Lung (tissue), 17 donors: ENCODE measurements at places on chromosomes 4 and X. TPM values are rescaled to one million over a fixed set of nuclear protein-coding genes. Genes with fewer than 3 reads are reported as not detected.

- DNase-seq = no peak
- no peaks in the 10 kb centered on the region for H3K4me1 ChIP-seq
- H3K4me3 ChIP-seq = no peak overlapping the region
- no peak overlapping the region for H3K27ac ChIP-seq
These were observed 75.4 kb downstream of the MBNL3 start for GRCh38 chrX:132413459-132413858.

The ANAPC4 gene
- 15.4 TPM for polyA plus RNA-seq

DNA sequence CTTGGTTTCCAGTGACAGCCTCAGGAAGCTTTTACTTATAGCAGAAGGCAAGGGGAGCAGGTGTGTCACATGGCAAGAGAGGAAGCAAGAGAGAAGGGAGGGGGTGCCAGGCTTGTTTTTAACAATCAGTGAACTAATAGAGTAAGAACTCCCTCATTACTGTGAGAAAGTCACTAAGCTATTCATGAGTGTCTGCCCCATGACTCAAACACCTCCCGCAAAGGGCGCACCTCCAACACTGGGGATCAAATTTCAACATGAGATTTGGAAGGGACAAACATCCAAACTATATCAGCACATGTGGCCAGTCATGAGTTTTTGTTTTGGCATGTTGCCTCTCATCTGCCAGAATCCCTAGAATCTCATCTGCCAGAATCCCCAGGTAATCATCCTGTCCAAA, 183.5 kb upstream of the C1QTNF7 start:
- no peaks in the 10 kb centered on the region for H3K36me3 ChIP-seq
- H3K4me1 ChIP-seq = no peaks in the 10 kb centered on the region
- H3K4me3 ChIP-seq = no peak overlapping the region

- no peak overlapping the region for H3K27ac ChIP-seq
- DNase-seq = peak; percentile 87
- peaks cover 13% of the 10 kb centered on the region for H3K36me3 ChIP-seq
These were observed 72.0 kb downstream of the FAT1 start for GRCh38 chr4:186651624-186652023.

DNA sequence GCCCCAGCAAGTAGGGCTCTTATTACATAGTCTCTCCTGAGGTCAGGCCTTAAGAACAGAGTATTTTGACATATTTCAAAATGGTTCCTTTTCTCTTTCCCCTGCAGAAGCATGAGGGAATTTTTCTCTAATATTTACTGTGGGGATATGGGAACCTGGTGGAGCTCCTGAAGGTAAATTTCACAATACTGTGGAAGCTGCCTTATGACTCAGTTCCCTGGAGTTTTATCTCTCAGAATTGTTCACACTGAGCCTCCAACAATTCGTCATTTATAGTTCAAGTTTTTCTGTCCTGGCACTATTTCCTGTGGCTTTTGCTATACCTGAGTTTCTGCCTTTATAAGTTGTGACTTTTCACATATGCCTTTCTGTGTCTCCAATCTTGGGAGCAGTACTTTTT, 607.2 kb upstream of the NDST4 start:
- no peak overlapping the region for H3K4me3 ChIP-seq
- H3K27me3 ChIP-seq = no peaks in the 10 kb centered on the region
- H3K36me3 ChIP-seq = no peaks in the 10 kb centered on the region
- no peak overlapping the region for H3K27ac ChIP-seq
- no peak for DNase-seq

The NXF2B gene
- 0.11 TPM for polyA plus RNA-seq

GRCh38 chr4:15906020-15906443, 32.5 kb downstream of the FGFBP1 start:
- no peak overlapping the region for H3K4me3 ChIP-seq
- H3K4me1 ChIP-seq = no peaks in the 10 kb centered on the region
- no peaks in the 10 kb centered on the region for H3K36me3 ChIP-seq
- DNase-seq = no peak
- peaks cover 11% of the 10 kb centered on the region for H3K27me3 ChIP-seq
- peak overlapping the region; percentile 58 for H3K27ac ChIP-seq
